Aorta (tissue), 5 donors: ENCODE measurements at places on chromosomes 5 and 9. TPM values are rescaled to one million over a fixed set of nuclear protein-coding genes. Genes with fewer than 3 reads are reported as not detected.

GRCh38 chr9:87178302-87178701, 231.0 kb upstream of the GAS1 start:
- DNase-seq, result no peak

DNA sequence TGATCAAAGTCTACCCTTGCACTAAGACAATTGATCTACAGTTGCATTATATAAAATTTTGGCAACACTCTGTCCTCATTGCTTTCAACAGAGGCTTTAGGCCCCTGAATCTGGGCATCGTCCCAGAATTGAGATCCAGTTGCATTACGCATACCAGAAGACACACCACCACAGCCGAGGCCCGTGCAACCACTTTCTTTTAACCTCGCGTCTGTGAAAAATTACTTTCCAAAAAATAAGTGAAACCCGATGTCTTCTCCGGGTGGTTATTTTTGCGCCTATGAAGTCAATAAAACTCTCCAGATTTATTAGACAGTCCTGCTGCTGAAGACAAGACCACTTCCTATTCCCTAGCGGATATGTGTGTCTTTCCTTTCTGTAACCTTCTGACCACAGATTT, 52.1 kb upstream of the NFIB start:
- DNase-seq, result no peak

Gene PNPLA7
- 7.6 TPM for total RNA-seq

DNA sequence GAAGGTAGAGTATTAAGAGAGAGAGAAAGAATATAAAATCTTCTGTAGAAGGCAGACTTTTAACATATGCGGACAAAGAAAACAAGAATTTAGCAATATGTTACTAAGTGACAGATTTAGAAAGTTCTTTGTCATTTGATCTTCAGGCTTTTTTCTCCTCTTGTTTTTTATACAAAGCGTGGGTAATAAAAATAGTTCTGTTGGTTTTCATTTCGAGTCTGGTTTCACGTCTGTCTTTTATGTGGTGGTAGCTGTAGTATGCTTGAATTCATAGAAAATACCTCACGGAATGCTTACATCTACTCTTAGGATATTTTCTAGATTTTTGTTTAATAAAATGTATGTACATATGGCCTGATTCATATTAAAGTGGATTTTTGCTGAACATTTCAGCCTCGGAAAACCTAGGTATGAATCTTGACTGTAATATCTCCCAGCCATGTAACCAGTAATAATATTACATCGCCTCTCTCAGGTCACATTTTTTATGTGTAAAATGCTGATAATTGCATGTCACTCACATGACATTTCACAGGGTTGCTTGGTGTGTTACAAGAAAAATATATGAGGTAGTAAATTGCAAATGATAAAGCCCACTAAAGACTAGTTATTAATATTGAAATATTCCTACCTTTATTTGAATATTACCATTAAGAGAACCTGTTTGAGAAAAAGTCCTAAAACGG, 72.5 kb upstream of the TAF11L2 start:
- no peak for DNase-seq

DNA sequence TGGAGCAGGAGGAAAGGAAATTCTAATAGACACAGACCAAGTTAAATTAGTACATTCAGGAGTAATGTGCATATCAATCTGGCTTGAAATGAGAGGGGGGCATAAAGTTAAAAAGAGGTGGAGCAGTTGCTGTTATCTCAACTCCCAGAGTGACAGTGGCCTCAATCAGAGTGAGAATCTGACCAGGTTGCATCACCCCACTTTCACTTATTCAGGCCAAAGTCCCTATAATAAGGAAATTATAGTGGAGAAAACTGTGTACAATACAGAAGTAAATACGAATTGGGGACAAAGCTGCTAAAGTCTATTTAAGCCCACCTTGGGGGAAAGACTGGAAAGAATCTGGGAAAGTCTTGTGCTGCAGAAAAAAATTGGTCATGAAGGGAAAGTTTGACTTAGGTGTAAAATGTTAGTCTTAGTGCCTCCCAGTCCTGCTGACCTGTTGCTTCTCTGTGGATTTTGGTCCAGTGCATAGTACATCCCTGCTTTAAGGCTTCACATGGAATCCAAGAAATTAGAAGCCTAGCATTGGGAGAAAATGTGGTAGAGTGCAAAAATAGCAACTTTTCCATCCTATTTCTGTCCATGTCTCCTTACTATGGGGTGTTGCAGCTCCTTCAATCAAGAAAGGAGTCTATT, 27.9 kb downstream of the MROH2B start:
- no peak for DNase-seq

DNA sequence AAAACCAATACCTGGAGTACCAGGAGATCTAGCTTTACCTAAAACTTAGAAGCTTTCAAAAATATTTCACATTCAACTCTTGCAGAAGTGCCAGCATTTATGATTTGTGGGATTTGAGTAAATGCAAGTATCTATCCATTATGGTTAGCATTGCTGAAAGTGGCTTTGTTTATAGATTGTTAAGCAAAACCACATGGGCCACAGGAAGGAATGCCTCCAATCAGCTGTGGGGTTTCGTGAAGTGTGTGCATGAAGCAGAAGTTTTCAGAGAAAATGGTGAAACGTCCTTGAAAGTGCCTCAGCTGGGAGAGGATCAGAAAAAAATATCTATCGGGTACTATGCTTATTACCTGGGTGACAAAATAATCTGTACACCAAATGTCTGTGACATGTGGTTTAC, 4.2 kb downstream of the LECT2 start:
- no peak for DNase-seq

Gene PDZD2
- total RNA-seq, result 18.0 TPM

DNA sequence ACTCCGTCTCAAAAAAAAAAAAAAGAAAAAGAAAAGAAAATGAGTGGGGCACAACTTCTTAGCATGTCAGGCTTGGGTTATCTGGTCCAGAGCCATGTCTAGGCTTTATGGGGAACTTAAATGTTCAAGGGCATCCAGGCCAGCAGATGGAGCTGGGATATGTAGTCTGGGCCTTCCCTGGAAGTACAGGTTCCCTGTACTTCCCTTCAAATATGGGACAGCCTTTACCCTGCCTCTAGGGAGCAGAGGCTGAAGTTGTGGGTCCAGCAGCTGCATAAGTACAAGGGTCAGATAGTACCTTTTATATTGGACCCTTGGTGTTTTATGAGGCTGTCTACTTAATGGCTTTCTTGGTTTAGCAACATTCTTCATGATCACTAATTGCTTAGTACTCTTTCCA, 42.1 kb downstream of the FAF2 start:
- DNase-seq, result no peak

Gene HACD4
- total RNA-seq, result 6.8 TPM

Gene ARHGEF37
- total RNA-seq, result 9.7 TPM

- no peak for DNase-seq
Observed at GRCh38 chr5:53994148-53994547, 316.2 kb downstream of the ARL15 start.

Gene PCDHB5
- total RNA-seq, result 4.2 TPM
